ENCODE measurements at places on chromosomes 12 and 14.

DNA sequence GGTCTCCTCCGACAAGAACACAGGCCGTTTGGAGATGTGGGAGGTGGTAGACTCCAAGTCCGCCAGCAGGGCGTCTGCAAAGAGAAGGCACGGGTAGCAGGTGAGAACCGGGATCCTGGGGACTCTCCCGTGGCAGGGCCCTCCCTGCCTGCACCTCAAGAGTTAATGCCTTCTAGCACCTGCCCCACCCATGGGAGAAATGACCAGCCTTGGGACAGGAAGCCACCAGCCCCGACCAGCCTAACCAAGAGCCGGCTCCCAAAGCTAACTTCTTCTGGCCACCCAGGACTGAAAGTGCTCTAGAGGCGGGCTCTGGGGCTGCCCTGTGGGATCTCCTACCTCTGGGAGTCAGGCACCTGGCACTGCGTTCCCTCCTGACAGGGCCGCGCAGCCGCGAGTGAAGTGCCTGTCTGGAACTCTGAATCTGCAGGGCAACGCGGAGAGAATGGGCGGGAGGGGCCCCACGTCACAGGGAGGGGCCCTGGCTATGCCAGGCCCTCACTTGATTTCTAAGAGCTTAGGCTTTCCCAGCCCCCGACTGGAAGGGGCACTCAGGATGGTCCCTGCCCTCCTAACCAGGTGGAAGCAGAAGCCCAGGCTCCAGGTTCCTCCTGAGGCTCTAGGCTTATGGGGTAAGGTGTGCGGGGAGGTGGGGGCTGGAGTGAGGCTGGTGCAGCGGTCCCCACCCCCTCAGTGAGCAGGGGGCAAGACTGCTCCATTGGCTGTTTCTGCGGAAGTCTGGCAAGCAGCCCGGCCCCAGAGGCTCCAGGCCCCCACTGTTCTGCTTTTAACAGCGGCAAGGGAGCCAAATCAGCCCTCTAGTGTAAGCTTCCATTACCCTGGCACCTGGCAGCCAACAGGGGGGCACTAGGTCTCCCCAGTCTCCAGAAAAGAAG is 23.6 kb upstream of the RPLP0 start:
- DNase-seq = no peak

- DNase-seq = no peak
Observed at GRCh38 chr12:50195832-50196231, 28.7 kb upstream of the CERS5 start.

- no peak for DNase-seq
Observed at GRCh38 chr12:113782873-113783272, 183.3 kb downstream of the RBM19 start.

DNA sequence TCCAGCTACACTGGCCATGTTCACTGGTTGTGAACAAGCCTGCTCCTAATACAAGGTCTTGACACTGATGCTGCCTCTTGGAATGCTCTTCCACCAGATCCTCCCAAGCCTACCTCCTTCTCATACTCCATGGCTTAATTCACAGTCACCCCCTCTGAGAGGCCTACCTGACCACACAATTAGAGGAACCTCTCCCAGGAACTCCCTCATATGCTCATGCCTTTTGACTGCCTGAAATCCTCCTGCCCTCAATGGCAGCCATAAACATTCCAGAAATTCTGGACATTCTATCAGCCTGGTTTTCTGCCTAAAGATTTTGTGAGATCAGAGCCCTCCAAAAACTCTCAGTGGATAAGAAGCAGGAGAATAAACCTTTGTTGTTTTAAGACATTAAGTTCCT is 340.2 kb downstream of the C12orf75 start:
- DNase-seq = no peak

- no peak for DNase-seq
Observed at GRCh38 chr12:38934686-38935085, 29.3 kb upstream of the CPNE8 start.

- no peak for DNase-seq
Observed at GRCh38 chr14:69673578-69674305, 62.3 kb downstream of the SUSD6 start.

GRCh38 chr12:6959058-6959804 is 8.1 kb downstream of the PTPN6 start:
- DNase-seq = peak; percentile 61

- DNase-seq = no peak
Observed at GRCh38 chr12:132204793-132205270, 60.6 kb downstream of the NOC4L start.

DNA sequence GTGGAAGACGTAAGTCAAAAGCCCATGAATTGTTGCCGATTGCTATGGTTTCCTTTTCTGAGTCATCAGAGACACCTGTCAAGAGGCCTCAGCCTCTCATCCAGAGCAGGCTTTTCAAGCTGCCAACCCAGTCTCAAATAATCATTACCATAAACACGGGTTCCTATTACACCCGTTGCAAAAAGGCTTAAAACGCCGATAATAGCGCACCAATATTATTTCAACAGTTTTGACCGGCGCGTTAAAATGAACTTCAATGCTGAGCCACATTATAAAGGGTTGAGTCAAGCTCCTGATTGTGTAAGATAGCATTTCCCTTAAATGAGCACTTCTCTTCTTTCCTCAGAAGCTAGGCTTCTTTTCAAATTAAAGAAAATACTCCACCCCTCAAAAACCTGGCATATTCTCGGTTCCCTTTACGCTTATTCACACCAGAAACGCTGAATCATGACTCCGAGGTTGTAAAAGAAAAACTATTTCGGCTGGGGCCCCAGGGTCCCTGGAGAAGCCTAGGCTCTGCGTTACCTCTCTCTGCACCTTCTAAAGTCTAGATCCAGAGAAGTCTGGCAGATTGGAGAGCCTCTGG is 1.4 kb downstream of the TMTC1 start:
- DNase-seq = no peak

DNA sequence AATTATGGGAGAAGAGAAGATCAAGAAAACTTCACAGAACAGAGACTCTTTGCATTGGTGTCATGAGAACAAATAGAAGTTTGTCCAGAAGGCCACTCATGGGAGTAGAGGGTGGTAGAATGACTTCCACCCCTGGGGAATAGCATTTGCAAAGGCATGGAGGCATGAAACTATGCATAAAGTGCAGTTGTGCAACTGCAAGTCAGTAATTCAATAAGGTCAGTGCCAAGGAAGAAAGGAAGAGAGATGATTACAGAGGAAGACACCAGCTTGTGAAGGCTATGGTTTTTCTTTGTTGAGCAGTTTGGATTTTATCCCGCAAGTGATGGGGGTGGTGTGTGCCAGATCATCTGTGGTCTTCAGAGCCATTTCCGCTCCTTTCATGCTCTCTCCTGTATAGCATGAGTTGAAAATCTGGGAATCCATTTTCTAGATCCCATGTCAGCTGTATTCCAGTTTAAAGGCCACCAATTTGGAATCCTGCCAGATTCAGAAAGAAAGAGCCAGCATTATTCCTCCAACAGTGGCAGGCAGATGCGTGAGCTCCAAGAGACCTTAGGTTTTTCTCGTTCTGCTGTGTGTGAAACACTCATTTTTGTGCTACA is 67.6 kb upstream of the GRIN2B start:
- DNase-seq = no peak

- peak; percentile 8 for DNase-seq
Observed at GRCh38 chr14:32254952-32255679, 52.0 kb upstream of the RNU6-8 start.

DNA sequence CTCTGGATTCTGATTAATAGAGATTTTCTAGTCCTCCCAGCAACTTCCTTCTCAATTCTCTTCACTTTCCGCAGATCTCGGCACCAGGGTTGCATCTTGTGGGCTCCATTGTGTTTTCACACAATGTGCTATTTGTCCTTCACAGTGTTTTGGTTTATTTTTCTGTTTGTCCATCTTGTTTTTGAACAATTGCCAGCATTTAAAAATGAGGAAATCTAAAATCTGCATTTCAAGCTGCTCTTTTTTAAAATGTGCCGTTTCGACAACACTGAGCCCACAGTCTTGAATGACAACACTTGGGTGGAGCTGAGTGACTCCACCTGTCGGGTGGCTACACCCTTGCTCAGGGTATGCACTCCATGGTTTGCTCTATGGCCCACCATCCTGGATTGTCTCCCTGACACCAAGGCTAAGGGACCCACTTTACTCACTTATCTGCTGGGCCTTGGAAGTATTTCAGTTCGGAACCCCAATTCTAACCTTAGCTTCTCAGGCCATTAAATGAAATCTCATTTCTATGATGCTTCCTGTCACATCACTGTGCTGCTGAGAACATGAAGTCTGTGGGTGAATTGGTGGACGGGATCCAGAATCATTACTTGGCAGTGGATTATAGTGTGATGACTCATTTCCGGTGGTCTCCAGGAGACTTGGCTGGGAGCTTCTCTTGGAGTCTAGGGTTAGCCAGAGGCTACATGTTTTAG is 3.4 kb upstream of the MYRFL start:
- no peak for DNase-seq

- no peak for DNase-seq
Observed at GRCh38 chr14:62614122-62614521, 431.1 kb downstream of the KCNH5 start.

DNA sequence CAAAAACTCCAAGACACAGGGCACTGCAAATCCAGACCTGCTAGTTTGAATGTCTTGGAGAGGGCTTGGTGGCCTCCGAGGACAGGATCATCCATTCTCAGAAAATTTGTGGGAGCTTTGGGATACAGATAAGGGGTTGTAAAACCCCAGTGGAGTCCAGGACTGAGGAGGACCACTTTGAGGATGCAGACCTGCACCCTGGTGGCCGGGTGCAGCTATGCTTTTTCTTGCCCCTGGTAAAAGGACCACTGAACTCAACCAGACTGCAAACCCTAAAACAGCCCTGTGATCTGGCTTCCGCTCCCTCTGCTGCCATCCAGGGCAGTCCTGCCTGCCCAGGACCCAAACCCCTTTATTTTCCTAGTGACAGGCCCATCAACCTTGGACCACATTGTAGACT is 169.5 kb upstream of the DAAM1 start:
- DNase-seq = no peak

- no peak for DNase-seq
Observed at GRCh38 chr12:63844391-63845341, at the start of gene SRGAP1. TSS of gene SRGAP1 (plus strand) at chr12:63844700. CDS start at chr12:63844817, 117 bp downstream.

GRCh38 chr14:101991352-101991751 is 27.0 kb downstream of the DYNC1H1 start:
- DNase-seq = no peak

GRCh38 chr12:47080725-47081502 is 1.2 kb upstream of the AMIGO2 start:
- DNase-seq = peak; percentile 29

DNA sequence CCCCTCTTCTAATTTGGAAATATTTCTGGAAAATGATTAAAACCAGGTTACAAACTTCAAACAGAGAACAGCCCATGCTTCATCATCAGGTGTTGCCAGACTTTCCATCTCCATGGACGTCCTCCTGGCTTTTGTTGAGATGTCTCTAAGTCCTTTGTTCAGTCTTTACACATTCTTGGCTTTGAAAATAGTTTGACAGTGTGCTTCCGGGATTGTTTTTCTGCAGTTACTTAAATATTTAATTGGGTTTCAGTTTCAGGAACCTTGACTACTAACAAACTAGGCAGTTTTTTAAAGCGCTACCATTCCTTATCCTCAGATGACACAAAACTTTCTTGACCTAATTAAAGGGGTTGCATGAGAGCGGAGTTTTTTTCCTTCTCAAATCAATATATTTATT is 47.8 kb downstream of the GOLGA5 start:
- no peak for DNase-seq

DNA sequence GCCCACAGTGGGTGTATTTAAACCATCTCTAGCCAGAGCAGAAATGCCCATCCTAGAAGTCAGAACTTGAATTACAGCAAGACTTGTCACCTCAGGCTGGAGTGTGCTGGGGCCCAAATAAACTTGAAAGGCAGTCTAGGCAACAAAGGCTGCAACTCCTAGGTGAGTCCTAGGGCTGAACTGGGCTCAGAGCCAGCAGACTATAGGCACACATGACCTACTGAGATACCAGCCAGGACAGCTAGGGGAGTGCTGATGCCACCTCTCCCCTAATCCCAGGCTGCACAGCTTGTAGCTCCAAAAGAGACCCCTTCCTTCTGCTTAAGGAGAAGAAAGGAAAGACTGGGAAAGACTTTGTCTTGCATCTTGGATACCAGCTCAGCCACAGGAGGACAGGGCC is 106.0 kb downstream of the TXNDC16 start:
- DNase-seq = no peak

GRCh38 chr14:63644741-63645140 is 3.1 kb upstream of the WDR89 start:
- no peak for DNase-seq

- DNase-seq = no peak
Observed at GRCh38 chr12:120071493-120072020, 45.0 kb downstream of the RAB35 start.

GRCh38 chr12:120757226-120757742 is 31.7 kb downstream of the ACADS start:
- no peak for DNase-seq

DNA sequence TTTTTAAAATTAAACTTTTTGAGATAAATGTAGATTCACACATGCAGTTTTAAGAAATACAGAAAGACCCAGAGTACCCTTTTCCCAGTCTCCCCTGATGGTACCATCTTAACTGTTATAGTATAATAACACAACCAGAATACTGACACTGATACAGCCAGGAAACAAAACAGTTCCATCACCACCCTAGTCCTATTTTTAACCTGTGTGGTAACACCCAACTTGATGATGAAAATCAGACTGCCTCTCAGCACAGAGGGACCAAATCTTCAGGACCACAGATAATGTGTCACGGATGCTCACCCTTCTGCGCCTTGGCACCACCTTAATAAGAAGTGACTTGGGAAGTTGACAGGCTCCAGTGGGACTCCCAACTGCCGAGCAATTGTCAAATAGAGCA is 18.1 kb downstream of the FBXO21 start:
- no peak for DNase-seq

- DNase-seq = no peak
Observed at GRCh38 chr14:20415782-20416206, 2.5 kb upstream of the TEP1 start.

GRCh38 chr12:13101821-13102375 is 1.6 kb downstream of the GSG1 start:
- DNase-seq = peak; percentile 3

DNA sequence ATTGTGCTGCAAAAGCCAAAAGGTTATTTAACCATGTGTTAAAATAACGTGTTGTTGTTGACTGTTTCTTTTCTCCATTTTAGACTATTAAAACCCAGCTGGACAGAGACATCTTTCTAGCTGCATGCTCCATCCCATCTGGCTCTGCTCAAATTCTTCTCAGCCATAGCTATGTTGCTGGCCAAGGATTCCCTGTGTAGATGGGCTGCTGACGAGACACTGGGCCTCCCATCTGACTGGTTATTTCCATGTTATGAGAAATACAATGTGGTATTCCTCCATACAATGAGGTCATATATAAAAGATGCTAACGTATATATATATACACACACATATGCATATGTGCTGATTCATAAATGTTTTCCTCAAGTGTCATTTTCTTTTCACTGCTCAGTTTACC is 30.1 kb downstream of the MED13L start:
- no peak for DNase-seq

DNA sequence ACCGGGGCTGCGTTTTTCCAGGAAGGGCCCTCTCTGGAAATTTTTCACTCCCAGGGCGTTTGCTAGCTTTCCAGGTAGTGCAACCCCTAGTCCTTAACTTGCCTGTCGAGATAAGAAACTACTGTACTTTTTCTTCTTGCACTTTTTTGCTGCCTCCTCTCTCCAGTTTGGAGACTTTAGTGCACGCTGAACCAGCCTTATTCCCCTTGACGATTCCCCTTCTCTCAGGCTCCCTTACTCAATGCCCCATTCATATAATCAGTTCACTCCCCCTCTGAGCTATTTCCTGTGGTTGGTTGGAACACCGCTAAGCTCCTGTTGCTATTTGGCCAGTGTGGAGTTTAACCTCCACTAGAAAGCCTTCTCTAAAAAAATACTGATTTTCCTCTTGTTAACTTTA is 682 bp downstream of the CREBL2 start:
- no peak for DNase-seq

Measured in activated T-helper 9 cell treated with anti-CD3 and anti-CD28 coated beads, Interleukin-2, amount 50 U/mL, for 16 hours (primary cell).